SW 1271 (cell line): ENCODE measurements at places on chromosomes 2 and 18.

DNA sequence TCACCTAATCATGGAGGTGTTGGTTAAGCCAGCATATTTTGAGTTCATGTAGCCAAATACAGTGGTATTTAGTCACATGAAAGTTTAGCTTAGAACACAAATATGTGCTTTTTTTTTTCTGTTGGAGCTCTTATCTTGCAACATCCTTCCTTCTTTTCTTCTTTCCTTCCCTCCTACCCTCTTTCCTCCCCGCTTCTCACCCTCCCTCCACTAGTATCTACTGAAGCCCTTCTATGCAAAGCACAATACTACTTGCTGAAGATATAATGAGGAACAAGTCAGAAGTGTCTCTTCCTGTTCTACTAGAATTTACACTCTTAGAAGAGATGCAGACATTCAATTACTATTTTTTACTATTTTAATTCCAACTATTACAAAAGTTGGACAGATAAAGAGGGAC, 105.0 kb upstream of the ITGA4 start:
- no peak for DNase-seq

DNA sequence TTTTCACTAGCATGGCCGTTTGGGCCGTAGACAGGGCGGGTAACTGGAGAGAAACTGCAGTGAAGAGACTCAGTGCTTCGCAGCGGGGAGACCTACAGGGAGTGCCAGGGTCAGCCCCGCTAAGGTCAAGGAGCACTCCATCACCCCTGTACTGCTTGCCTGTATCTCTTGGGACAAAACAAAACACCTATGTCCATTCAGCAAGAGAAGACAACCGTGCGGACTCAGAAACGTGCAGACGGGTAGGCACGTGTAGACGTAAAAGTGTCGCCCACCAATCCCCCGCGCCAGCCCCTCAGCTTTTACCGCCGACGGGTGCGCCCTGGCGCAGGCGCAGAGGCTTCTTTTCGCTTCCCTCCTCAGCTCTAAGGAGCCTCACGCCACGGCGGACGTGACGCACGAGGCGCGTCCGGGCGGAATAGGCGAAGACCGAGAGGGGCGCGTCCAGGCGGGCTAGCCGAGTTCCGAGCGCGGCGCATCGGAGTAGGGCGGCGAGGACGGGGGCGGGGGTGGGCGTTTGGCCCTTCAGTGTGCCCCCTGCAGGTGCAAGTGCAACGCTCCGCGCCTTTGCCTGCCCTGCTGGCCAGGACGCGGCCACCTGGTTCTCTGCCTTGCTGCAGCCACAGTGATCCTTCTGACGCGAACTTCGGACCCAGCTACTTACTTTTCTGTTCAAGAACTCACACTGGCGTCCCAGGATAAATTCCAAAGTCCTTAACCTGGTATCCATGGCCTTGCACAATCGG, 3.3 kb upstream of the SOS1 start:
- DNase-seq, result peak; percentile 95

DNA sequence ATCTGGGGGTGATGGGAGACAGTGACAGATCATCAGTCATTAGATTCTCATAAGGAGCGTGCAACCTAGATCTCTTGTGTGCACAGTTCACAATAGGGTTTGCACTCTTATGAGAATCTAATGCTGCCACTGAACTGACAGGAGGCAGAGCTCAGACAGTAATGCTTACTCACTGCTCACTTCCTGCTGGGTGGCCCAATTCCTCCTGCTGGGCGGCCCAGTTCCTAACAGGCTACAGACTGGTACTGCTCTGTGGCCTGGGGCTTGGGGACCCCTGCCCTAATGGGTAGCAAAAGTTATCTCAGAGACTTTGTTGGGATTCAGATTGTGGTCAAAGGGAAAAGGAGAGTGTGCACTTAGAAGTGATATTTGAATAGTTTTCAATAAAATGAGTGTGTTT, 840.1 kb upstream of the ID2 start:
- DNase-seq, result no peak

DNA sequence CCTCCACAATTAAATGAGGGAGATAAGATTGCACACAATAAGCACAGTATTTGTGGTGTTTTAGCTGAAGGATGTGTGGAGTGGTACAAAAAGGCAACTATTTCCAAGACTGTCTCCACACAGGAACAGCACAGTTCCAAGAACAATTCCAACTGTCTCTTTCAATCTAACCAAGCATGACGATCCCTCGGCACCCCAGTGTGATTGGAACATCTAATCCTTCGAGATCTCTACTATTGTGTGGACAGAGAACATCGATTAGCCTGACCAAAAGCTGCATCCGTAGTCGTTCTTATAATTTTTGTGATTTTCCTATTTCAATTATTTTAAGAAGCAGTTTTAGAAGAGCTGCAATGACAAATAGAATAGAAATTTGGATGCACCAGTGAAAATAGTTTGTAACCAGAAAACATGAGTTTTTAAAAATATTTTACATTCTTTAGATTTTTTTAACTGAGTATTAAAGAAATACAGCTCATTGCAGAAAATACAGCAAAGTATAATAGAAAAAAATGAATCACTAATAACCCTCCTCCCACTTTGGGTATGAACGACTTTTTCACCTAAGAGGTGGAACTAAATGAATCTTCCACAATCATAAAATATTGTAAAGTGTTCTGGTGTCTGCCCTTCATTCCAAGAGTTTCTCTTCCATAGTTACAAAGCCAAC, 76.4 kb upstream of the CABLES1 start:
- no peak for DNase-seq

GRCh38 chr2:19769513-19769912, 132.3 kb downstream of the TTC32 start:
- peak; percentile 36 for DNase-seq

GRCh38 chr2:198311020-198311419, 506.6 kb downstream of the PLCL1 start:
- no peak for DNase-seq

- DNase-seq, result peak; percentile 3
Measured at GRCh38 chr2:41321351-41321750, 726.5 kb upstream of the PKDCC start.

DNA sequence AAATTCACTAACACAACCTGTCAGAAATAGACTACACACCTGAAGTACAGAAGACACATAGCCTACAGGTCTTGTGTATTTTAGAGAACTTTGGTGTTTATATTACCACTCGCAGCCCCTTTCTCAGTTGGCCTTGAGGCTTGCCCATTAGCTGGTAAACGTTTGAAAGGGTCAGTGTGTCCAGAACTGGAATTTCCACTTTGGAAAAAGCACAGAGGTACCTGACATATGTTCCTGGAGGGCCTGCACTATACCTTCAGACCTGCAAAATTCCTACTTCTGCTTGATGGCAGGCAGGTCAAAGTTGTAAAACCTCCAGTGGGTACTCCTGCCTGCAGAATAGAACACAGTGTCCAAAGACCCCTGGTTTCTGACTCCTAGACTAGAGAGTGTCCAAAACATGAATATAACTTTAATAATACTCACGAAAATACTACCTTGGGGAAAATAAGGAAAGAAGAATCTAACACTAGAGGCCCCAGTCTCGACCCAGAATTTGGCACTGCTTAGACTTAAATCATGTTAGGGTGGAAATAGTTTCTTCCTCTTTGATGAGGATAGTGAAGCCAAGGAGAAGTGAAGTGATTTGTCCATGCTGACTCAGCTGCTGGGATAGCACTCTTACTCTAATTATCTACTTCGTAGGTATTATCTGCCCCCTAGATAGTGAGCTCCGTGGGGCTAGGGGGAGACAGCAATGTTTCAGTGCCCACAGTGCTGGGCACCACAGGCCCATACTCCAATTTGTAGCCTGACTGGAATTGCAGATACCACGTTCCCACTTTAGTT, 2.8 kb downstream of the KCTD1 start:
- DNase-seq, result no peak

- peak; percentile 10 for DNase-seq
Measured at GRCh38 chr2:13056259-13056843, 339.6 kb downstream of the TRIB2 start.

- DNase-seq, result no peak
Measured at GRCh38 chr2:11967946-11968465, 221.6 kb downstream of the LPIN1 start.

DNA sequence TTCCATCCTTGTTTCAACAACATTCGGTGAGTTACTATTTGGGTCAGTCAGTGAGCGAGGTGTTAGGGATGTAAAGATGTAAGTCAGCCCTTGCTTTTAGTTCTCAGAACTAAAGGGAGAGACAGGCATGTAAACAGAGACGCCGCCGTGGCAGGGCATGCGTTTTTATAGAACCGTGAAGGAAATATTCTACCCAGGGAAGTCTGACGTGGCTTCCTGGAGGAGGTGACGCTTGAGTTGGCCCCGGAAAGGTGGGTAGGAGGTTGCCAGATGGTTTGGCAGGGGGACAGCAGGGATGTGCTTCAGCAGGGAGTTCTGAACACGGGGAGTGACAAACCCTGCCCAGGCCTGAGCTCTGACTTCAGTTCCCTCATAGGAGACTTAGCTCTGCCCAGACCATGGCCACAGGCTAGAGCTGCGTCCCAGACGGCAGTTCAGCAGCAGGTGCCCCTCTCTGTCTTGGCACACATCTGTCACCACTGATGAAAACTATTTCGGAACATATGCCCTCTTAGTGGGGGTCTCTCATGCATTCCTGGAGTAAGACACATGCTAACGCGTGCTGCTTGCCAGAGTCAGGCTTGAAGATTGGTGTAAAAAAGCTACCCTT, 23.4 kb upstream of the RPL31 start:
- DNase-seq, result no peak

DNA sequence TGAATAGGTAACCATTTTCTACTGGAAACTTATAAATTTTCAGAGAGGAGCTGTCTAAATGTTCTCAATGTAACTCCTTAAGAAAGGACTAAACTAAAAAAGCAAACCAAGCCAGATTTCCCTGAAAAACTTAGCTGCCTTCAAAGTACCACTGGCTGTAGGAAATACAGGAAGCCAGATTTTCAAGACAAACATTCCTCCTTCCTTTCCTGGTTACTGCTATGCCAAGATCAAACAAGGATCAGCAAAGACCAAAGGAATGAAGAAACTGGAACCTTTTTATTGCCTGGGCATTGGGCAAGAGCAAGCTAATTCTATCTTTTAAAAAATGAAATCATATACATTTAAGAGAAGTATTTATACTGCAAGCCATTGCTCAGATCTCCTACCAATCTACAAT, 212.7 kb downstream of the DYM start:
- no peak for DNase-seq

DNA sequence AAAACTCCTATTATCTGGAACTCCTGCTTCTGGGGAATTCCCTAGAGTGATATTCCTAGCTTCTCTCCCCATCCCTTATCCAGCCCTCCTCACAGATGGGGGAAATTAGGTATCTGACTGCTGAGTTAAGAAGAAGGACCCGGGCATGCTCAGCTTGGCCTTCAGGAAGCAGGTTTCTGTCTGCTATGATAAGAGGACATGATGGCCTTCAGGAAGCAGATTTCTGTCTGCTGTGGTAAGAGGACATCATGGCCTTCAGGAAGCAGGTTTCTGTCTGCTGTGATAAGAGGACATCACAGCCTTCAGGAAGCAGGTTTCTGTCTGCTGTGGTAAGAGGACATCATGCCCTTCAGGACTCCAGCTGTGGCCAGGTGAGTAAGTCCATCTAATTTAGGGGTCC, 65.2 kb downstream of the PLEKHM3 start:
- no peak for DNase-seq

DNA sequence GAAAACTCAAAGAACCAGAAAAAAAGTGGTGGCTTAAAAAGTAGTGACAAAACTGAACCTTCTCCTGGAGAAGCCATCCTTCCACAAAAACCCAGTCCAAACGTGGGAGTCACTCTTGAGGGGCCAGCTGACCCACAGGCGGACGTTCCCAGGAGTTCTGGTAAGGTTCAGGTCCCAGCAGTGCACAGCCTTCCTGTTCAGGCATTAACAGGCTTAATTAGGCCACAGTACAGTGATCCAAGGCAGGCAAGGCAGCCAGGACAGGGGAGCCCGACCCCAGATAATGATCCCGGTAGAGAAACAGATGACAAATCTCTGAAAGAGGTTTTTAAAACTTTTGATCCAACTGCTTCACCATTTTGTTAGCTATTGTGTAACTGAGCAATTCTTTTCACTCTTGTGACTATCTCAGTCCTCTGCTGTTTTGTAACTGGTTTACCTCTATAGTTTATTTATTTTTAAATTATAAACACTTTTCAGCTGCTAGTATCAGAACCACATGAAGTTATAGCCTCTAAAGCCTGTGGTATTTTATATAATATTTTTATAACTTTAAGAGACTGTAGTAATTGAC, 56.8 kb downstream of the ZC3H6 start:
- DNase-seq, result no peak

GRCh38 chr2:168222088-168222487, 25.3 kb downstream of the STK39 start:
- no peak for DNase-seq

- DNase-seq, result no peak
Measured at GRCh38 chr2:158953454-158953853, 15.0 kb upstream of the TANC1 start.

- DNase-seq, result no peak
Measured at GRCh38 chr2:184256611-184257010, 341.7 kb upstream of the ZNF804A start.

DNA sequence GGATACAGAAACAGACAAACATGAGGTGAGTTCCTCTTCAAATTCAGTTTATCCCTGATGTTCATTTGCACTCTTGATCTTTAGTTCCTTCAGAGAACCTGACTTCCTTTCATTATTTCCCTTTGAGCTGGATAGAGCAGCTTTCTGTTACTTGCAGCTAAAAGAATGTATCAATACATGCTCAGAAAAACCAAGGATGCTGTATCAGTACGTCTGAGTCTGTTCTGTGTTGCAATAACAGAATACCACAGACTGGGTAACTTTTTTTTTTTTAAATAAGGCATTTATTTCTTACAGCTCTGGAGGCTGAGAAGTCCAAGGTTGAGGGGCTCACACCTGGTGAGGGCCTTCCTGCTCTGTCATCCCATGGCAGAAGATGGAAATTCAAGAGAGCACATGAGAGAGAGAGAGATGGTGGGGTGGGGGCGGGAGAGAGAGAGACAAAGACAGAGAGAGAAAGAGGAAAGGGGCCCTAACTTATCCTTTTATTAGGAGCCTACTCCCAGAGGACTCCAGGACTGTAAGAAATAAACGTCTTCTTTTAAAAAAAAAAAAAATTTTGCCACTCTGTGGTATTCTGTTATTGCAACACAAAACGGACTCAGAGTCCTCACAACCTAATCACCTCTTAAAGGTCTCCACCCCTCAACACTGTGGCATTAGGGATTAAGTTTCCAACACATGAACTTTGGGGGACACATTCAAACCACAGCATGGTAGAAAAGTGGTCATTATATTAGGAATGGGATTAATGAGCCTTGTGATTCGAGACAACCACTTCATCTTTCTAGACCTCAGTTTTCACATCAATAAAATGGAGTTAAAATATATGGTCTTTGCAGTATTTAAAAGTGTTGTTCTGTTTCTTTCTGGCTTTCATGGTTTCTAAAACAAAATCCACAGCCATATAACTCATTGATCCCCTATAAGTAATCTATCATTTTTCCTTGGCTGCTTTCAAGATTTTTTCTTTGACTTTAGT, 18.4 kb upstream of the SELENOI start:
- no peak for DNase-seq

DNA sequence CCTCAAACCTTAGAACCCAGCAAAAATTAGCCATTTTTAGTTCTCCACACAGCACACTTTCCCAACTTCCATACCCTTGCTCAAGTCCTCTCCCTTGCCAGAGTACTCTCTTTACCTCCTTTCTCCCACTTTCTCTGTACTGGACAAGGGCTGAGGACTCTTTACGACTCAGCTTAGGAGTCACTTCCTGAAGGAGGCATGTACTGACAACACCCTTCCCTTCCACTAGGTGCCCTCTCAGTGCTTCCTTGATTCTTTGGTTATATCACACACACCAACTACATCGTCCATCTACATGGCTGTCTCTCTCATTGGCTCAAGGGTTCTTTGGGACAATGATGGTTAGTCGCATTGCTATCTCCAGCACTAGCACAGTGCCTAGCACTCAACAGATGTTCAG, 5.2 kb upstream of the C18orf63 start:
- DNase-seq, result peak; percentile 11
